Naive B cell (primary cell): ENCODE measurements at places on chromosomes 1 and 21.
A peak's percentile ranks its signal among the peaks of the same experiment; 100 is the strongest.

DNA sequence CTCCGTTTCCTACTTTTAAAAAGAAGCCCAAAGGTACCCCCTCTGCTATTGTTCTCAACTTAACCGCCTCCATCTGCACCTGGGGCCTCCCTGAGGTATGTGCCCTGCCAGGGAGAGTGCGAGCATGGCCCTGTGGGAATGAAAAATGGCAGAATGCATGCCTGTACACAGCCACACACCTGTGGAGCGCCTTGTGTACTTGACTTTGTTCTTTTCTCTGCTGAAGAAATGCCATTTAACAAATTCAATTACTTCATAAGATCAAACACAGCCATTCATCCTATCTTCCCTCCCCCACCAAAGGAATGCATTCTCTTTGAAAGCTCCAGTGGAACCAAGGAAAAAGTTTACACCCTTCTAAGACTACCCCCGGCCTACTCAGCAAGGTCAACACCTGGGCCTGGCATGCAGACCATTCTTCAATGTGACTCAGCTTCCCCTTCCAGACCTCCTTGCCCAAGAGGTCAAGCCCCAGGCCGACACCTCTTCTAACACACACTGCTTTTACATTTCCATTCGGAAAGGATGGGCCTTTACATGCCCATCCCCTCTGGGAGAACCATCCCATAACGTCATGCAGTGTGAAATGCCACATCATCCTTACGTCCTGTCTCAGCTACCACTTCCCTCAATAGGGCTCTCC lies 123.7 kb downstream of the SMYD2 start:
- no peak for DNase-seq
- peaks cover 2% of the 10 kb centered on the region for H3K27me3 ChIP-seq
- H3K27ac ChIP-seq: peak overlapping the region; percentile 23
- H3K4me1 ChIP-seq: no peaks in the 10 kb centered on the region

GRCh38 chr1:167489571-167490340 lies 28.6 kb downstream of the CD247 start:
- peaks cover 14% of the 10 kb centered on the region for H3K36me3 ChIP-seq
- H3K27me3 ChIP-seq: peaks cover 52% of the 10 kb centered on the region
- no peak overlapping the region for H3K4me3 ChIP-seq
- no peaks in the 10 kb centered on the region for H3K4me1 ChIP-seq
- DNase-seq: no peak

DNA sequence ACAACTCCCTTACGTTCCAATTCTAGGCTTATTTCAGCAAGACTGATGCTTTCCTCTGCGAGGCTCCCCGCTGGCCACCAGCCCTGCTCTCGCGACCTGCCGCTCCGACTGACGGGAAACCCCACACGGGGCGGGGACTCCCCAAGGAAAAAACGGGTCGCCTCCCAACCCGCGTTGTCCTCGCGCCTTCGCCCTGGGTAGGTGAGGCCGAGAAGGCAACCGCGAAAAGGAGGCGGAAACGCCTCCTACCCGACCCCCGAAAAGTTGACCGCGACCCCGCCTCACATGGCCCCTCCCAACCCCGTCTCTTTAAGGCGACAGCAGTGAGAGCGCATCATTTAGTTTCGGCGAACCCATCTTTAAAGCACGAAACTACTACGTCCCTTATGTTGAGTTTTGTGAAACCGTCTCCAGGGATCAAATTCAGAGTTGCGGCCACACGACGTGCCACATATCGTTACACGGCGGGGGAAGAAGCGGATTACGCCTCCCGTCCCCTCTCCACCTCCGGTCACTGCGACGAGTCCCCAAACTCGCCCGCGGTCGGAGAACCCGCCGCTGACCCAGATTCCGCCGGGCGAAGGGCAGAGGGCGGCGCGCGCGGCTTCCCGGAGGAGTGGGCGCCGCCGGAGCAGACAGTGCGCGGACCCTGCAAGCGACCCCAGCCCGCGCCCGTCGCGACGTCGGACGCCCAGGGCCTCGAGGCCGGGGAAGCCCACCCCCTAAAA lies 1.2 kb downstream of the ANP32E start:
- H3K27ac ChIP-seq: peak overlapping the region; percentile 99
- H3K4me1 ChIP-seq: peaks cover 17% of the 10 kb centered on the region
- H3K36me3 ChIP-seq: no peaks in the 10 kb centered on the region
- H3K4me3 ChIP-seq: no peak overlapping the region
- H3K27me3 ChIP-seq: no peaks in the 10 kb centered on the region

- H3K27me3 ChIP-seq: no peaks in the 10 kb centered on the region
- DNase-seq: no peak
- H3K4me1 ChIP-seq: peaks cover 49% of the 10 kb centered on the region
- no peak overlapping the region for H3K27ac ChIP-seq
- H3K4me3 ChIP-seq: no peak overlapping the region
Measured at GRCh38 chr1:19423130-19423529, 62.2 kb downstream of the CAPZB start.

DNA sequence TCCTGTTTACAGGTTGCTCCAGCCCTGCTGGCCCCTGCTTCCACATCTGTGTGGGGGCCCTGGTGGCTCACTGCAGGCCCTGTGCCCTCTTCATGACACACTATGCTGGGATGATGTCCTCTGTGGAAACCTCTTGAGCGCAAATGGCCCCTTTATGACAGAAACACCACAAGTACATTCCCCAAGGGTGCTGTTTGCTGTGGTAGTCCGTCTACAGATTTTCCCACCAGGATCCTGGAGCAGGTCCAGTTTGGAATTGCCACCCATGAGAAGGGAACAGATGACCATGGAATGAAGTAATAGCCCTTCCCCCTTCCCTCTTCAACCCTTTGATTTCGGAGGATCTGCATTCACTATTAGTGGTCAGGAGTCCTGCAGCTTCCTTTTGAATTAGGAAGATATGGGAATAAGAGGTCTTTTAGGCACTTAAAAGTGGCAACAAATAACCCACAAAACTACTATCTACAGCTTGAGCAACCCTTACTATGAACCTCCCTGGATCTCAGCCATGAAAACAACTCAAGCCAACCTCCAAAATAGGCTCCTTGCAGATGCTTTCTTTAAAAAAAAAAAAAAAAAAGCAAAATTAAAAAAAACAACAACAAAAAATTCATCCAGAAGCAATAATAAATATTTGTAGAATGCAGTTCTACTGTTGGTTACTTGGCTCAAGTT lies 121.9 kb upstream of the TSPAN2 start:
- H3K27me3 ChIP-seq: no peaks in the 10 kb centered on the region
- no peak overlapping the region for H3K27ac ChIP-seq
- DNase-seq: no peak
- no peaks in the 10 kb centered on the region for H3K4me1 ChIP-seq
- H3K4me3 ChIP-seq: no peak overlapping the region
- H3K36me3 ChIP-seq: no peaks in the 10 kb centered on the region
